Esophagus muscularis mucosa (tissue), 4 donors: ENCODE measurements at places on chromosomes 13 and 19. TPM values are rescaled to one million over a fixed set of nuclear protein-coding genes. Genes with fewer than 3 reads are reported as not detected.

GRCh38 chr19:54010474-54010873 is 19.0 kb downstream of the CACNG6 start:
- DNase-seq = no peak

The TUBA3C gene
- total RNA-seq = not detected

DNA sequence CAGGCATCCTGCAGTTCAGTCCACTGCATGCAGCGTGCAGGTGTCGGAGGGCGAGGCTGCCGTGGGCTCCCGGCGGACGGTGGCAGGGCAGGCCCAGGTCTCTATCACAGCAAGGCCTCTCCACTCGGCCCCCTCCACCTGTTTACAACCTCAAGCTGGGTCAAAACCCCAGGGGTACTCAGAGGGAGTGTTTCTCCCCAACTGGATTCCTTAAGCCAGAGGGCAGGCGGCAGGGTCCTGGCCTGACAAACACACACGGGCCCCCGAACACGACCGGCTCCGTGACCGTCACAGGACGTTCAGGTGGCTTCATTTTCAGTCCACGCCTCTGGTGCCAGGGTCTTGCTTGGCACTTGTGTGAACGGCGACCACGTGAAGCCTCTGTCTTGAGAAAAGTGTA is 23.5 kb downstream of the RASA3 start:
- no peak for DNase-seq

GRCh38 chr19:49850487-49851342 is at the start of gene PTOV1:
Gene PTOV1 (plus strand): TSS chr19:49851159.
- DNase-seq = peak; percentile 97

- no peak for DNase-seq
Observed at GRCh38 chr13:92590503-92590908, 636.1 kb upstream of the GPC6 start.

The IRGC gene
- total RNA-seq = not detected

The ADGRE3 gene
- not detected for total RNA-seq

The EML2 gene
- 16.7 TPM for total RNA-seq

DNA sequence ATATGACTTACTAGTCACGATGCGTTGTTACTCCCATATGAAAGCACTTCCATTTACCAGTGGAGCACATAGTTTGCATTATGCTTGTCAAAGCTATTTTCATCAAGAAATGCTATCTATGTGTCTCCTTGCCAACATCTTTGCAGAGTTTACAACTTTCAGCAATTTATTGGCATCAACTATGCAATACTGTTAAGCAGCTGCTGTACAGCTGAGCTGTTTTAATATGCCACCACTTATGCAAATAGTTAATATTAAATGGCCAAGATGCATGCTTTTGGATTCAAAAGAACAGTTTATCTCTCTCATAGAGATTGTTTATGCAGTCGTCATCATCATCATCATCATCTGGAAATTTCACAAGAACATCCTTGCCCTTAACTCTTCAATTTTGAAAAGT is 67.9 kb upstream of the KLF5 start:
- DNase-seq = no peak

DNA sequence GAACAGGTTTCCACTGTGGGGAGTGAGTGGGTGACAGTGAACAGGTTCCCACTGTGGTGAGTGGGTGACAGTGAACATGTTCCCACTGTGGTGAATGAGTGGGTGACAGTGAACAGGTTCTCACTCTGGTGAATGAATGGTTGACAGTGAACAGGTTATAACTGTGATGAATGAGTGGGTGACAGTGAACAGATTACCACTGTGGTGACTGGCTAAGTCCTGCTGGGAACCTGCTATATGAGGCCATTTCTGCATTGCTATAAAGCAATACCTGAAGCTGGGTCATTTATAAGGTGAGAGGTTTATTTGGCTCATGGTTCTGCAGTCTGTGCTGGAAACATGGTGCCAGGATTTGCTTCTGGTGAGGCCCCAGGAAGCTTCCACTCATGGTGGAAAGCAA is 637.1 kb downstream of the UQCRFS1 start:
- DNase-seq = no peak

DNA sequence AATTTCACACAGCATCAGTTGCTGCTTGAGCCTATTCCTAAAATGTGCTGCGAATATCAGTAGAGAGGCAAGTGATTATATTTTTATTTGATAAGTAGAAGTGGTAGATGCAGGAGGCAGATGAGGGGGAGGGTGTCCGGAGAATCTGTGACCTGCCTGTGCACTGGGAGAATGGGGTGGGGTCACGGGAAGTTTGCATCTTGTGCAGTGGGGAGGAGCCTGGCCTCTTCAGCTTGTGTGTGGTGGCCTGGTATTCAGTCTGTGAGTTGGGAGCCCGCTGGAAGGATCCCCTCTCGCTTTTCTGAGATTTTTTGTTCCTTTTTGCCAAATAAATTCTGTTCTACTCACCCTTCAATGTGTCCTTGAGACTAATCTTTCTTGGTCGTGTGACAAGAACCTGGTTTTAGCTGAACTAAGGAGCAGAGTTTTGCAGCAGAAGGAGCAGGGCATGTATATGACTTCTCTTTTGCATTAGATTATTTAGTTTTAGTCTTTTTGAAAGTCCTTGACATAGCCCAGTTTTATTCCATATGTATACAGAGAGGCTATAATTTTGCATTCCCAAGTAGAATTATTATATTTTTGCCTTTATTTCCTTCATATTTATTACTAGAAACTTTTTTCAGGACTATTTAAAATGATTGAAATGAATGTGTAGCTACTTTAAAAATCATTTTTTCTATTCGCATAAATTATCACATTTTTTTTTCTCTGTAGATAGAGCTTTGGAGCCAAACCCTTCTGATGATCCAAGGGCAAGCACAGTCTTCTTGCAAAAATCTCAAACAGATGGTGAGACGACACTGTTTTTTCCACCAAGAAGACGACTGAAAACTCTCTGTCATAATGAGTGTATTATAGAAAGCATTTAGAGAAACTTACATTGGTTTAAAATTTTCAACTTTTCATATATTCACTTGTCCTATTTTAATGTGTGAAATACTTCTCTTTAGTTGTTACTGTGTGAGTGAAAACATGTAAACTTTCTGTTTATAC is 1257.2 kb downstream of the UQCRFS1 start:
- DNase-seq = no peak

DNA sequence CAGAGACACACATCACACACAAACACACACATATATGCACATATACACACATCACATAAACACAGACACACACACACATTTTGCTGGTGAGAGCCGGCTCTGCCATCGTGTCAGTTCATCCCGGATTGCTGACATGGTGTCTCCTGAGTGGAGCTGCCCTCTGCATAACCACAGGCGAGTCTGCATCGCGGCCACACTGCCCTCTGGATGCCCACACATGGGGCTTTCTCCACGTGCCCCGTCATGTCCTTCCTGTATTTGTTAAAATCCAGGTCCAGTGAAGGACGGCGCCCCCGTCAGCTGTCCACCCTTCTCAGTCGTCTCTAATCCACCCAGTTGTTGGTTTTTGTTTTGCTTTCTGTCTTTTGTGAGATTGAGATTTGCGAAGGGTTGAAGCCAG is 52.6 kb upstream of the F7 start:
- no peak for DNase-seq

DNA sequence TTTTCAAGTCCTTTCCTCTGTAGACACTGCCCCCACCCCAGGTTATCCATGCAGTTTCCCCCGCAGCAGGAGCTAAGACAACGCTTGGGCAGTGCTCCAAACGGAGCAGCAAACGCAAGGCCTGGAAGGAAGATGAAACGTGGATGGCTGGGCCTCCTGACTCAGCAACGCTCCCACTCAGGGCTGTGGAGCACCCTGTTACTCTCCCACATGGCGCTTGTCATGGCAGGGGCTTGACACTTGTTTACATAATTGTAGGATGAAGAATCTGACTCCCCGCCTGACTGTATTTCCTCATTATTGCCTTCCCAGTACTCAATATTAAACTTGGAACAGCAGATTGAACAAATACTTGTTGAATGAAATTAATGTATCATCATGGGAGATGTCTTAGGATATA is 799 bp upstream of the C1QTNF9B start:
- DNase-seq = no peak

The CLDN10 gene
- total RNA-seq = not detected

GRCh38 chr19:46391296-46392251 is 21.8 kb downstream of the CCDC8 start:
- DNase-seq = no peak

DNA sequence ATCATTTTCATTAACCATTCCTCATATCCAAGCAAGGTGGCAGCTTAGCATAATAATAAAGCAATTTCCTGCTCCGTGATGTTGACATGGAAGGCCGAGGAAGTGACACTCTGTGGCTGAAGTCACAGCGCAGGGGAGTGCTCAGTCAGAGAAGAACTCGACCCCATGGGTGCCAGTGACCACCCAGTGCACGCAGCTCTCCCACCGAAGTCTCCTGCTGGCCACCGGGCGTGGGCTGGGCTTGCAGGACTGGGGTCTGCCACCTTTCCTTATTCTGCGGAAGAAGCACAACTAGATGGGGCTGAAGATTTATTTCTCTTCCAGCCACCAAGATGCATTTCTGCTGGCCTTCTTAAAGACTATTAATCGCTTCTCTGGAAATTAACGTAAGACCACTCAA is 132.1 kb upstream of the SPACA7 start:
- DNase-seq = peak; percentile 42
